ENCODE measurements at places on chromosomes 4 and X. TPM values are rescaled to one million over a fixed set of nuclear protein-coding genes. Genes with fewer than 3 reads are reported as not detected.

DNA sequence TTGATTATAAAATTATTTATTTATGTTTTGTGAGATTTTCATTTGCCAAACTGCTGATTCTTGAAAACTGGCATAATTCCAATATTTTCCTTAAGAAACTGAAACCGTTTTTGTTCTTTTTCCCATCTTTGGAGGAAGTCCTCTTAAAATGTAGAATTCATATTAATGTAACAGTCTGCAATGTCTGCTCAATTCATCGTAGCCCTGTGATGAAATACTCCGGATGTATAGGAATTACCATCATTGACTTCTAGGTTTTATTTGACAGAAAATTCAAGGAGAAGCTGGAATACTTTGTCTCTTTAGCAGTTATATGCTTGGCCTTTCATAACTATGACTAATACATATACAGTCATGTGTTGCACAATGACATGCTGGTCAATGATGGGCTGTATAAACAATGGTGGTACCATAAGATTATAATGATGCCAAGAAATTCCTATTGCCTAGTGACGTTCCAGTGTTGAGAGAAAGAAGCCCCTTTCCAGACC lies 185.0 kb upstream of the GPRIN3 start:
- H3K36me3 ChIP-seq = no peaks in the 10 kb centered on the region
- no peak for DNase-seq
- H3K27ac ChIP-seq = no peak overlapping the region
- H3K4me3 ChIP-seq = no peak overlapping the region
- H3K27me3 ChIP-seq = no peaks in the 10 kb centered on the region

DNA sequence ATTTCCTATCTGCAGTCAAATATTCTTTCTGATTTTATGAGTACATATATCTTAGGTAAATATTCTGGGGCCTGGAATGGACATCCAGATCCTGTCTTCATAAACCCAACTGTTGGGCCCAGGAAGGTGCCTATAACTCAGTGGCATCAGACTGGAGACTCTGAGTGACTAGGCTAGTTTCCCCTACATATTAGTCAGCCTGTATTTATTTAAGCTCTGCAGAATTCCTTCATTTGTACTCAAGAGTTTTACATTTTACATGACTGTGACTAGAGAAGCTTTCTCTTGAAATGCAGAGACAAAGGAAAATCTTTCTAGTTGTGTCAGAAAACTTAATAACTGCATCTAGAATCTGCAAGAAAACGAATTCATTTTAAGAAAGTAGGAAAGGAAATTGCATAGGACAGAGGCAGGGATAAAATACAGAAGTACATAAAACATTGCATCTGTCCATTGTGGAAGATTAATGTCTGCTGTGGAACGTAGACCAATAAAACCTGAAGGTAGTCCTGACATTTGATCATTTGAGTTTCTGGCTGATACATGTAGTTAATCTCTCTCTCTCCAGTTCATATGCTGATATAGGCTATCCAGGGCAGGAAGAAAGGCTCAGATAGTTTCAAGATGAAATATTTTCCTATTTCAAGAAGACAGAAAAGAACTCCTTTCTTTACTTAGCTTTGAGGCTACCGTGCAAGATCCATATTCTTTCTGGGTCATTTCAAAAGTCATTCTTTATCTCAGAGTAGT lies 78.2 kb downstream of the OPHN1 start:
- no peaks in the 10 kb centered on the region for H3K36me3 ChIP-seq
- H3K4me3 ChIP-seq = no peak overlapping the region

DNA sequence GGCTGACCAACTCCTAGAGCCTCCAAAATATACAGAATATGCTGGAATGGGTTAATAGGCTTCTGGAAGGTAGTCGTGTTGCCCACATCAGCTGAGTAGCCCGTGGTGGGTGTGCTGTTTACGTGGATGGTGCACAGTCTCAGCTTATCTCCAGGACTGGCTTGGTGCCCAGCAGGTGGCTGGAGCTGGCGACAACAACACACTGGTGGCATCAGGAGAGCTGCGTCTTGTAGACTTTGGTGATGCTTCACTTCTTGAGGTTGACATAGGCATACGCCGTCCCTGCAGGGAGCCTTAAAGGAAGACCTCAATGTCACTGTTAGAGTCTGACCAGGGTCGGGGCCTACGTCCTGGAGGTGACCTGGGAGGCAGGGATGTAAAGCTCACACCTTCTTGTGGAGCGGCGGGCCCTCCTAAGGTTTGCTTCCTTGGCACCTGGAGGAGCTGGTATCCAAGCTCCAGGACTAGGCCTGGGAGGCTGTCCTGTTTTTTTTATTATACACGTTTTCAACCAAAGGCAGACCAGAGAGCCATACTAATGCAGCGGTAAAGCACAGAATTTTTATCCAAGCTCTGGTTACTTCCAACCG lies 26.5 kb upstream of the RBMX start:
- no peaks in the 10 kb centered on the region for H3K4me1 ChIP-seq
- H3K27me3 ChIP-seq = no peaks in the 10 kb centered on the region
- no peak overlapping the region for H3K4me3 ChIP-seq
- no peak for DNase-seq

- no peaks in the 10 kb centered on the region for H3K4me1 ChIP-seq
- no peak for DNase-seq
- no peaks in the 10 kb centered on the region for H3K36me3 ChIP-seq
- no peak overlapping the region for H3K27ac ChIP-seq
Measured at GRCh38 chr4:46886711-46887110, 22.3 kb downstream of the COX7B2 start.

GRCh38 chrX:53316111-53316859 lies 34.9 kb upstream of the IQSEC2 start:
- H3K27ac ChIP-seq = no peak overlapping the region
- H3K4me3 ChIP-seq = no peak overlapping the region
- H3K27me3 ChIP-seq = no peaks in the 10 kb centered on the region
- no peaks in the 10 kb centered on the region for H3K4me1 ChIP-seq

DNA sequence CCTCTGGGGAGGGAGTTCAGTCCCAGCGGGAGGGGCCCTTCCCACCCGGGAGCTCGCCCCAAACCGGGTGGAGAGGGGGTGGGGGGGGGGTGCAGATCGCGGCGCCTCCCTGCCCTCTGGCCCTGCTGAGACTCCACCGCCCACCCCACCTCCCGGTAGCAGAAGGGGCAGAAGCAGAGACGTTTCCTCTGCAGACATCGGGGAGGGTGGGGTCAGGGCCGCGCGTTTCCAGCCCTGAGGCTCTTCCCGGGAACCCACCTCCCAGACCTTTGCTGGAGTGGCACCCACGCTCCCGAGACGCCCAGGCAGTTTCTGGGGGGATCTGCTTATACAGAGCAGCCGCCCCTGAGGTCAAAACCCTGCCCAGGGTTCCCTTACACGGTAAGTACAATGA lies 30.2 kb downstream of the CPLX1 start:
- DNase-seq = no peak
- H3K4me1 ChIP-seq = peaks cover 21% of the 10 kb centered on the region
- peaks cover 26% of the 10 kb centered on the region for H3K27me3 ChIP-seq

DNA sequence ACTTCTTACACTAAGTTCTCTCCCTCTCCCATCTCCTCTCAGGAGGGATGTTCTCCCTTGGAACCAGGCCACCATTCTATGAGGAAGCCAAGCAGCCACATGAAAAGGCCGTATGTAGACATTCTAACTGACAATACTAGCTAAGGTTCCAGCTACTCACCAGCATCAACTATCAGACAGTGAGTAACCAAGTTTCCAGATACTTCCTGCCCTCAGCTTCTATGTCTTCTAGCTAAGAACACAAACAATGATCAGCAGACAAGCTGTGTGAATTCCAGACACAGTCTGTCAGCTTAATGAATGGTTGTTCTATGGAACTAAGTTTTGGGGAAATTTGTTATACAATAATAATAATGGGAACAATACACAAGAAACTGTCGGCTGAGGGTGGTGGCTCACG lies 50.8 kb downstream of the SMIM14 start:
- DNase-seq = no peak
- no peaks in the 10 kb centered on the region for H3K4me1 ChIP-seq
- H3K4me3 ChIP-seq = no peak overlapping the region
- H3K36me3 ChIP-seq = no peaks in the 10 kb centered on the region
- no peaks in the 10 kb centered on the region for H3K27me3 ChIP-seq

GRCh38 chrX:112630187-112630586 lies 49.6 kb downstream of the LHFPL1 start:
- no peak for DNase-seq
- no peaks in the 10 kb centered on the region for H3K27me3 ChIP-seq
- no peaks in the 10 kb centered on the region for H3K4me1 ChIP-seq
- no peaks in the 10 kb centered on the region for H3K36me3 ChIP-seq
- no peak overlapping the region for H3K4me3 ChIP-seq

DNA sequence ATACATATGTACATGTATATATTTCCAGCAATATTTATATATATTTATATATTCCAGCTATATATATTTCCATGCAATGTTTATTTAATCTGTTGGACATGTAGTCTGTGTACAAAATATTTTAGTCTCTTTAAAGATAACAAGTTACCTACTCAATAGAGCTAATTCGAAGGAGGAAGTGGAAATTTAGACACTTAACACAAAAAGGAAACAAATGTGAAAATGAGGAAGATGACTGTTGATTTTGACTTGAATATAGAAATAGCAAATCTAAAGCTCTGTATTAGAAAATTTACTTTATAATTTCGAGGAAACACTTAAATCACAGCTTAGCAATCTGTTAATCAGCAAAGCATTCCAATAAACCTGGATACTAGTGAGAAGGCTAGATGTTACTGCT lies 1064.4 kb downstream of the PCDH7 start:
- no peak for DNase-seq
- no peaks in the 10 kb centered on the region for H3K27me3 ChIP-seq
- no peak overlapping the region for H3K4me3 ChIP-seq
- H3K36me3 ChIP-seq = no peaks in the 10 kb centered on the region
- no peaks in the 10 kb centered on the region for H3K4me1 ChIP-seq

DNA sequence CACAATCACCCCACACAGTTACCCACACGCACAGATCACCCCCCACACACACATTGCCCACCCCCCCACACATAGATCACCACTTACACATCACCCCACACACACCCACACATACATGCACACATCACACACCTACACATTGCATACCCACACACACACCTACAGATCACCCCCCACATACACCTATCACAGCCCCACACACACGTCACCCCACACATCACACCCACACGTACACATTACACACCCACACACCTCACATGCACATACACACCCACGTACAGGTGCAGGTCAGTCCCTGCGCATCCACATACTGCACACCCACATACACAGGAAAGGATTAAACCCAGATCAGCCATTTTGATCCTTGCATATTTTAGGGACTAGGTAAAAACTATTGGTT lies 15.3 kb upstream of the TADA2B start:
- no peaks in the 10 kb centered on the region for H3K36me3 ChIP-seq
- no peaks in the 10 kb centered on the region for H3K27me3 ChIP-seq
- H3K27ac ChIP-seq = no peak overlapping the region
- no peak overlapping the region for H3K4me3 ChIP-seq

DNA sequence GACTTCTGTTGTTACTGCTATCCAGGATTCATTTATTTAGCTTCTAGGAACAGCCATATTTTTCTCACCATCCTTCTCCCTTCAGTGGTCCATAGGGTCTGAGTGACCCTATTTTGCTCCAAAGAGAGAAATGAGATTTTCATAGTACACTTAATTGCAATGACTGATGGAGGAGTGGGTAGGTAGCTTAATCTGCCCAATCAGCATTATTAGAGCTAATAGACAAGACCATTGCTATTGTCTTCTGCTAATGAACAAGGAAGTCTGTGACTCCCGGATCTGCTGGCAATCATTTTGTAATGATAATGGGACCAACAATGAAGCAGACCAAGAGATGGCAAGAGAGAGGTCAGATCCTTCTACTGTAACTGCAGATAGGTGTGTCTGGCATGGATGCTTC lies 271.4 kb upstream of the SLC7A11 start:
- no peak overlapping the region for H3K4me3 ChIP-seq
- H3K27me3 ChIP-seq = no peaks in the 10 kb centered on the region
- H3K27ac ChIP-seq = no peak overlapping the region
- no peak for DNase-seq
- H3K4me1 ChIP-seq = no peaks in the 10 kb centered on the region

Gene CABS1
- total RNA-seq = not detected

Gene SUV39H1
- 7.8 TPM for total RNA-seq

Gene LEF1
- 49.7 TPM for total RNA-seq

Gene SERTM2
- 3.1 TPM for total RNA-seq

Gene GYG2
- 2.4 TPM for total RNA-seq

Gene ADH1C
- total RNA-seq = 4.7 TPM

Gene XKRX
- total RNA-seq = not detected

Gene USP17L17
- not detected for total RNA-seq

Gene LRP2BP
- total RNA-seq = 2.3 TPM

All from uterus (tissue), 4 donors.